Stomach (tissue), 19 donors: ENCODE measurements at places on chromosomes 6 and 20. TPM values are rescaled to one million over a fixed set of nuclear protein-coding genes. Genes with fewer than 3 reads are reported as not detected.
A peak's percentile ranks its signal among the peaks of the same experiment; 100 is the strongest.

The POU5F1 gene
- 13.0 TPM for polyA plus RNA-seq

The SLC17A3 gene
- polyA plus RNA-seq: not detected

The OR2H1 gene
- not detected for polyA plus RNA-seq

GRCh38 chr20:23243791-23244155, 106.8 kb upstream of the NXT1 start:
- no peak for DNase-seq

- DNase-seq: no peak
Measured at GRCh38 chr6:79778816-79779215, 147.7 kb downstream of the SH3BGRL2 start.

GRCh38 chr20:21151791-21152190, 25.9 kb downstream of the KIZ start:
- no peak for DNase-seq

- DNase-seq: no peak
Measured at GRCh38 chr6:148800536-148800935, 53.7 kb downstream of the UST start.

DNA sequence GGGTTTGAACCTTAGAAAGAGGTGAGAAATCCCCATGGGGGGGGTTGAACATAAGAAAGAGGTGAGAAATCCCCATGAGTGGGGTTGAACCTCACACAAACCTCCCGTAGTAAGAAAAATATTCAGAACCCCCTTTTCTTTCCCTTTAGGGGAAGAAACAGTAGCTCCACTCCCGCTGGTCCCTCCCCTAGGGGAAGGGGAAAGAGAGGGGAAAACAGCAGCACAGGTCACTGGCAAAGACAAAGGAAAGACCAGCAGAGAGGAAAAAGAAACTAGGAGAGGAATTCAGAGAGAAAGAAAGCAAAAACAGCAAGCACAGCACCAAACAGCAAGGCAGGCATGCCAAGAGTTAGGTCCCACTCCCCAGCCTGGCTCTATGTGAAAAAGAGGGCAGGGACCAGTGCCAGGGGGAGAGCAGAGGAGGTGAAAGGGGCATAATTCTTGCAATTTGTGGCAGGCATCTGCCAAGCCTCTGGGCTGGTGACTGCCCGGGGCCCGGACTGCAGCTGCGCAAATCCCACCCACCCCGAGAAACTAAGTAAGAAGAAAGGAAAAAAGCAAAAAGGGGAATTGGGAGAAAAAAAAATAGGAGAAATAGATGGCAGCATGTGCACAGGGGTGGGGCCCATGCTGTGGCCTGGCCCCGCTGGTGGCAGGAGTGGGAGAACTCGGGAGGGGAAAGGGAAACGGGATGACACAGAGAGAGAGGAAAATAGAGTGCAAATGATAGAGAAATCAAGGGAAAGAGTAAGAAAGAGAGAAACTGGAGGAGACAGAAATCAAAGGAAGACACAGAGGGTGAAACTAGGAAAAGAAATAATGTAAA, 15.1 kb upstream of the GOPC start:
- DNase-seq: no peak

GRCh38 chr20:23835716-23836115, 9.2 kb upstream of the CST2 start:
- no peak for DNase-seq

DNA sequence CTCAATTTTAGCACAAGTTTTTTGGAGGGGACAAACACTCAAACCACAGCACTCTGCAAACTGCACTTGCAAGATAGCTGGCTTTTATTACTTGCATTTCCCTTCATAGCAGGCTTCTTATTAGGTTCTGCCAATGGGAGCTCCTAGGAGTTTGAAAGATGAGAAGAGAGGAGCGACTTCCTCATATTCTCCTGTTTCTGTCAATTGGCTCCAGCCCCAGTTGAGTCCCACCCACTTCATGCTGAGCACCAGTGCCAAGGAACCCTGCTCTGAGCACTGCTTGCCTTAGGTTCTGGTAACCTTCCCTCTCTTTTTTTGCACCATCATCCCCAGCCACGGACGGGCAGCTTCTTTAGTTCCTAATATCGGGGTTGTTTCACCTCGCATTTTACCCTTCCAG, 67.9 kb downstream of the PSMB1 start:
- DNase-seq: no peak

- no peak for DNase-seq
Measured at GRCh38 chr6:169173532-169174268, 79.9 kb downstream of the THBS2 start.

GRCh38 chr6:51004380-51004779, 185.7 kb downstream of the TFAP2B start:
- DNase-seq: no peak

GRCh38 chr20:2005831-2006426, 12.1 kb upstream of the PDYN start:
- peak; percentile 89 for DNase-seq

DNA sequence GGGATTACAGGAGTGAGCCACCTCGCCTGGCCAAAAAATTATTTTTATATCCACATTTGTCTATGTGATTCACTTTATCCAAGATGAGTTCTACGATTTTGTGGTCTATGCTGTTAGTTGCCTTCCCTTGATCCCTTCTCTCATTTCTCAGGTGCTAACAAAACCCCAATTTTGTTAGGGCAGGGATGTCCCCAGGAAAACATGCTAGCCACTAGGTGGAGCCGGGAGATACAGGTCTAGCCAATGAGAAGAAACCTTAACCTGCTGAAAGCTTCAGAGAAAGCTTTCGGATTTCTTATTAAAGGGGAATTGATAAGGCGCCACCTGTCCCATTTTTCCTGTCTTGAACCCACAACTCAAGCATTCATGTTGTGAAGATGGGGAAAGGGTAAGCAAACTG, 167.4 kb upstream of the OLIG3 start:
- peak; percentile 23 for DNase-seq

- peak; percentile 94 for DNase-seq
Measured at GRCh38 chr20:47493175-47493962, 8.3 kb upstream of the NCOA3 start.

GRCh38 chr6:37600312-37600916, 97.3 kb downstream of the MDGA1 start:
- no peak for DNase-seq

DNA sequence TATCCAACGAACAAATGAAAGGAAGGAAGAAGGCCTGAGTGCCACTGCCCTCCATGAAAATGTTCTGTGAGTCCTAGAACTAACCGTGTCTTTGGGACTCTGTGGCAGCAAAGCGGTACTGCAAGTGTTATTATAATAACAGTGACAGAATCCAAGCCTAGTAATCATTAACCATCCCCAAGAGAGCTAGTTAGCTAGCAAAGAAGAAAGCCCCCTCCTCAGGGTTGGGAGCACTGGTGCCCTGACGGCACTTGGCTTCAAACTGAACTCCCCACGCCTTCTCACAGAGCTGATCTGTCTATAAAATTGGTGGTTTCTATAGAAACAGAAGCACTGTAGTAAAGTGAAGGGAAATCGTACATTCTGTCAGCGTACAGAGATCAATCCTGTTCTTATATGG, 239.8 kb downstream of the PTPRT start:
- no peak for DNase-seq
